Omental fat pad (tissue), 4 donors: ENCODE measurements at places on chromosomes 4 and X.
A peak's percentile ranks its signal among the peaks of the same experiment; 100 is the strongest.

GRCh38 chr4:37561196-37561802, 124.9 kb downstream of the RELL1 start:
- DNase-seq = no peak

DNA sequence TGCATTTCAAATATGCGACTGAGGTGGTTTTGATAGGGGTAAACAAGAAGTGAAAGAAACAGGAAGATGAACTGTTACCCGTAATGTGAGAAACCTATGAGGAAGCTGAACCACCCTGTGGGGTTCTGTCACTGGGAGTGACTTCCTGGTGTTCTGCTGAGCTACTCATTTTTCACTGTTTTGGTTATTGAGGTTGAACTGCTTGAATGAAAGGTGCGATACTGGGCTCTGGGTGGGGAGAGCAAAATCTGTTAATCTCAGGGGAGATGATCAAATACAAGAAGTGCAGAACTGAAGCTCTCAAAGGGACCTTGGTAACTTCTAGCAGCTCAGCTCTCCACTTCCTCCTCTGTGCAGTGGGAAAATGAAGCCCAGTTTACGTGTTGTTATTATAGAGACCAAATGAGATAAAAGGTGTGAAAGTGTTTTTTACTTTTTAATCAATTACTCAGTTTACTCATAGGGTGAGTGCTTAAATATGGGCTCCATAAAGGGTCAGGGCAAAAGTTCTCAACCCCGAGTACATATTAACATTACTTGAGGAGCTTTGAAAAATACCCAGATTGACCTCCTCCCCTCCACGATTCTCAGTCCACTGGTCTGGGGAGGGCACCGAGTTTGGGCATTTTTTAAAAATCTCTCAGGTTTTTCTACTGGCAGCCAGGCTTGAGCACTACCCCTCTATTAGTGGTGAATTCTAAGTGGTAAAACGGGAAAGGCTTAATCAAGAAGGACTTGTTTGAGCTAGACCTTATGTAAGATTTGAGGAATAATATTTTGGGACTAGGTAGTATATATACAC, 66.7 kb downstream of the COQ2 start:
- no peak for DNase-seq

DNA sequence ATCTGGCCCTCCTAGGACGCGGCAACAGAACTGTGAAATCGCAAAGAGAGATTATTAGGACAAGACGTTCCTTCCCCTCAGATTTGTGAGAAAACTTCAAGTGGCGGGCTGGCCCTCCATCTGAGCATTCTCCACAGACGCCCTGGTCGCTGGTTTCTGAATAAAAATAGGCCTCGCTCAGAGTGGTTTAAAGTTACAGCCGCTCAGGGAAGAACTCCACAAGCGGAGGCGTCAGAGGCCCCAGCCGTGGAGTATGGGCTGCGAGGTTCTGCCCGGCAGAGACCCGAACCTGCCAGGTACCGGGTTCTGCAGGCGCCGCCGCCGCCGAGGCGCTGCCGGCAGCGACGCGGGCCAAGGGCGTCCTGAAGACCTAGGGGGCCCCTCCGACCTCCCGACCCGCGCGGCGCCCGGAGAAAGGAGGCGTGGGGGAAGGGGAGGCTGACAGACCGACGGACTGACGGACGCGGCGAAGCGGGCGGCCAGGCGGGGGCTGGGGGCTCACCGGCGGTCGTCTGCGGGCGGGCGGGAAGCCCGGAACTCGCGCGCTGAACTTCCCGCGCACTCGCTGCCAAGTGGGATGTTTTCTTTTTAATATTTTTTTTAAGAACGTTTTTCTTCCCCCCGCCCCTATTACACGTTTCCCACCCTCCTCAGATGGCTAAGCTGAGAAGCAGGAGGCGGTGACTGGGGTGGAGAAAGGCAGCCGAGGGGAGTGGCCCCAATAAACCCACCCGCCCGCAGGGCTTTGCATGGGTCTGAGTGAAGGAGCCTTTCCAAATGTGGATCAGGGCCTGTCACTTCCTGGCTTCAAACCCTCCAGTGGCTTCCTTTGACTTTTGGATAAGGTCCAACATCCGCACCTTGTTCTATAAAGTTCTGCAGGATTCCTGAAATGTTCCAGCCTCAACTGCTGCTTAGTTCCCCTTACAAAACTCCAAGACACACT, at the start of gene PABPC4L:
PABPC4L (minus strand) TSS at position 574 of the 946 bp plus-strand sequence. CDS start 770 bp downstream, outside the sequence.
- no peak for DNase-seq

DNA sequence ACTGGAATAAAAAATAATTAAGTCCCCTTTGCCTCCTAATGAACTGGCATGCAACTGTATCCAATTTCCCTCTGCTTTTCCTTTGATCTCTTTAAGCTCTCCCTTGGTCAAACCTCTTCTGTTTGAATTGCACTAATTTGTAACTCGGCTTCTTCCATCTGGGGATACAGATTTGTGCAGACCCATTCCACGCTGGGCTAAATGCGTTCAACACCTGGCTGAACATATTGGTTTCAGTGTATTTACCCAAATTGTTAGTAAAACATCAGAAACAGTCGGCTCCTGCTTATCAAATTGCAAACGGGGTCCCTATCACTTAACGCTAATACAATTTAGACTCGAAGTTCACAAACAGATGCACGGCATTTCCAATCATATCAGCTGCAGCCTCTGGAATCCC, 124.9 kb upstream of the TAPT1 start:
- DNase-seq = no peak

- no peak for DNase-seq
Observed at GRCh38 chr4:6248394-6248793, 21.3 kb upstream of the WFS1 start.

- DNase-seq = no peak
Observed at GRCh38 chr4:163404580-163404979, 60.9 kb downstream of the NPY5R start.

GRCh38 chr4:17713779-17714178, 67.6 kb downstream of the FAM184B start:
- no peak for DNase-seq

- DNase-seq = no peak
Observed at GRCh38 chr4:150164956-150165629, 86.8 kb downstream of the DCLK2 start.

DNA sequence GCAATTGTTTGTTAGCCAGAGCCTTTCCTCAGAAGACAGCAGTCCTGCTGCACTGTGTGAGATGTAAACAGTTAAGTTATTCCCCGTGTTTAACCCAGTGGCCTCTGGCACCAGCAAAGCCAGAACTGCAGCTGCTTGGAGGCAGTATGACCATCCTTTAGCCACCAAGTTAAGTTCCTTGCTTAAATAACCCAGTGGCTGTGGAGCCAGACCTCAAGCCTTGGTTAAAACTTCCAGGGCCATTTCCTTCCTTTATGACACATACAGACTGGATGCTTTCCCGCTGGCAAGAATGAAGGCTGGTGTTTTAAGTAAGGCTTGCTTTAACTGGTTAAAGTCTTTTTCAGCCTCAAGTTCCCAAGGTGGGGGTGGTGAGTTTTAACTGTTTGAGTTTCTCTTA, 379.8 kb downstream of the DCAF12L2 start:
- DNase-seq = no peak

DNA sequence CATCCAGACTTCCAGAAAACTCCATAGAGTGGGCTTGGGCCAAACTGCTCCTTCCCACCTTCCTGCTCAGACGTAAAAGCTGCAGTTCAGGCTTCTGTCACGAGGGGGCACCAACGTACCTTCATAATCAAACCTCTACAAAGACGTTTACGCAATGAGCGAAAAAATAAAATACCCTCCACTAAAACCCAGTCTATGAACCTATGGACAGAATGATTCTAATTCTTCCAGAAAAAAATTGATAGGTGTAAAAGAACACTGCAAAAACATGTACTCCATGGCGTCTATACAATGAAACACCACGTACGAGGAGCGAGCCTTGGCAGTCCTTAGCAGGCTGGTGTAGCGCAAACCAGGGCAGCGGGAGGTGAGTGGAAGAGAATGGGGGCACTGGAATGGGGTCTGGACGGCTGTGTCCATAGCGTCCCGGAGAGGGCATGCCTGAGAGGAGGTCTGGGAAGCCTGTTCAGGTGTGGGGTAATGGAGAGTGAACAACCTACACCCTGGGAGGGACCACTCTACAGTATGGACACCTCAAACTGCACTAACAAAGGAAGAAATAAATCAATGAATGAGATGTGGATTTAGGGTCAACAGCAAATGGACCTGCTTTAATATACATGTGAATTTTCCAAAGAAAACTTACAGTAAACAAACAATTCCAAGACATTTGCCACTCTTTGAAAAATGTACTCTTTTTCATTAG, 14.4 kb upstream of the RAB40A start:
- peak; percentile 96 for DNase-seq

GRCh38 chrX:30613721-30614120, 36.2 kb upstream of the TASL start:
- DNase-seq = no peak

GRCh38 chr4:98573791-98574190, 84.6 kb downstream of the TSPAN5 start:
- no peak for DNase-seq

DNA sequence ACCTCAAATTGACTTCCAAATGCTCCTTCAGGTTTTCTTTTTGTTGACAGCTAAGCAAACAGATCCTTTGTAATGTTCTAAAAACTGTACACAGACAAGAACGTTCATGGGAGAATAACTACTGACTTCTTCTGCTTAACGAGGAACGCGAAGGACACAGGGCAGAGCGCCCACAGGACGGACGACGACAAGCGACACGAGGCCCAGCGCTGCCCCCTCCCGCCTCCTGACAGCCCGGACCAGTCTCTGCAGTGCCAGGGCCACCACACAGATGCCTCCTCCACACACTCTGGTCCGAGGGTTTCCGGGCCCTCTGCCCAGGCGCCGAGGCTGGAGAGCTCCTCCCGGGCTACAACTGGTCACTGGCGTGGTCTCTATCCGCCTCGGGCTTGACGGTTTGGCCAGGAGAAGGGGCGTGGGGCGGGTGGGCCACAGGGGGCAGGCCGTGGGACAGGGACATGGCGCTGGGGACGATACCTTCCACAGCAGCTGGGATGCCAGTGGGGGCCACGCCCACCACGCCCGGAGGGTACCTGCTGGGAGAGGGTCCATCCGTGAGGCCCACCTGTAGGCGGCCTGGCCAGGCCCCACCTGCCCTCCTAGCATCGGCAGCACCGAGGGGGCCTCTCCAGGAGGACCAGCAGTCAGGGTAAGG, 36.9 kb downstream of the CTBP1 start:
- no peak for DNase-seq

- DNase-seq = no peak
Observed at GRCh38 chr4:72390409-72390808, 178.6 kb downstream of the ADAMTS3 start.

DNA sequence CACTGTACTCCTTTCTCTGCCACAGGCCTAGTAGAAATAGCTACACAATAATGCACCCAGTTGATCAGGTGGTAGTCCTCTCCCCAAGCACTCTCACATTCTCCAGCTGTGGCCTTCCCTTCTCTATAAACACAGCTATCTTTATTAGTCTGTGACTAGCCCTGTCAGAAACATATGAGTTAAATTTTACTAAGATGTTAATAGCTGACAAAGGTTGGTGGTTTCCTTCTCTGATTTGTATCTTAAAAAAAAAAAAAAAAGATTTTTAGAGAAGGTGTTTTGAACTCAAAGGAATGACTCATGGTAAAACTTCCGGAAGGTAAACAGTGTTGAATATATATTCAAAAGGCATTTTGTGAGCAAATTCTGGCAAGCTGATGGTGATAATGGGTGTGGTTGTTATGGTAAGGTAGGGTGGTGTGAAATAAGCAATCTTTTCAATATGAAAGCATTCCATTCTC, 327.4 kb downstream of the PPP3CA start:
- no peak for DNase-seq

- no peak for DNase-seq
Observed at GRCh38 chrX:3262901-3263300, 83.6 kb downstream of the MXRA5 start.

- DNase-seq = no peak
Observed at GRCh38 chr4:2271279-2272025, 9.5 kb upstream of the MXD4 start.

DNA sequence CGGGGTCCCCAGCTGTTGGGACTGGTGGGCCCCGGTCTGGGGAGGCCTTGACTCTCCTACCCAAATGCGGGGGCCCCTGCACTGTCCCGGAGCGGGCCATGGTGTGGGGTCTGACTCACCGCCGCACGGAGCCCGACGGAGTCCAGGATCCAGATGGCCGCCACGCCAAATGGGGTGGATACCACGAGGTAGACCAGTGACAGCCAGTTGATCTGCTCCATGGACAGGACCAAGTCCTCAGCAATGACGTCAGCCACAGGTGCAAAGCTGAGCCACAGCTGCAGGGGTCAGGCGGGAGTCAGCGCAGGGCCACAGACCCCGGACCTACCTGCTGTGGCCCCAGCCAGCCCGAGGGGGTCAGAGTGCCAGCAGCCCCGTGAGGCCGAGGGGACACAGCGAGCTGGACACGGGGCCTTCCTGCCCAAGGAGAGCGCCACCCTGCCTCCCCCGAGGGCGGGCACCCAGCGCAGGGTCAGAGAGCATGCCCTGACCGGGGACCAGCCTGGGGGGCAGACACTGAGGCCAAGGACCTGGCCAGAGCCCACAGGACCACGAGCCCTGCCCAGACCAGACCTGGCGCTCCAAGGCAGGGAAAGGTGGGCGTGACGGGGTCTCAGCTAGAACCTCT, 2.4 kb downstream of the SLC49A3 start:
- no peak for DNase-seq
